ENCODE measurements at places on chromosomes 6 and 20. TPM values are rescaled to one million over a fixed set of nuclear protein-coding genes. Genes with fewer than 3 reads are reported as not detected.

The CLVS2 gene
- total RNA-seq, result not detected

The TGM3 gene
- total RNA-seq, result not detected

The TRIM15 gene
- total RNA-seq, result not detected

The IL20RA gene
- 0.07 TPM for total RNA-seq

The OXT gene
- not detected for total RNA-seq

The MAPK14 gene
- 41.3 TPM for total RNA-seq

The KCNG1 gene
- 45.9 TPM for total RNA-seq

The CFB gene
- total RNA-seq, result 1.4 TPM

Data from astrocyte (in vitro differentiated cells and primary cell).